ENCODE measurements at places on chromosomes 7 and 10. TPM values are rescaled to one million over a fixed set of nuclear protein-coding genes. Genes with fewer than 3 reads are reported as not detected.
A peak's percentile ranks its signal among the peaks of the same experiment; 100 is the strongest.

The CABCOCO1 gene
- polyA plus RNA-seq = 2.8 TPM

The CRTAC1 gene
- polyA plus RNA-seq = 24.7 TPM

The HEPACAM2 gene
- polyA plus RNA-seq = 5.9 TPM

The OR2A5 gene
- 0.18 TPM for polyA plus RNA-seq

The STEAP2 gene
- polyA plus RNA-seq = 22.7 TPM

The OGDHL gene
- 45.7 TPM for polyA plus RNA-seq

The SYCE1 gene
- polyA plus RNA-seq = 0.42 TPM

The PTN gene
- 176 TPM for polyA plus RNA-seq

The EN2 gene
- polyA plus RNA-seq = 0.03 TPM

The OTUD1 gene
- 23.8 TPM for polyA plus RNA-seq

The KAZALD1 gene
- 8.2 TPM for polyA plus RNA-seq

The CAV2 gene
- polyA plus RNA-seq = 27.0 TPM

The RAMP3 gene
- polyA plus RNA-seq = 8.2 TPM

- DNase-seq = no peak
These were observed 95.9 kb upstream of the MACROH2A2 start for GRCh38 chr10:69956741-69957230.

DNA sequence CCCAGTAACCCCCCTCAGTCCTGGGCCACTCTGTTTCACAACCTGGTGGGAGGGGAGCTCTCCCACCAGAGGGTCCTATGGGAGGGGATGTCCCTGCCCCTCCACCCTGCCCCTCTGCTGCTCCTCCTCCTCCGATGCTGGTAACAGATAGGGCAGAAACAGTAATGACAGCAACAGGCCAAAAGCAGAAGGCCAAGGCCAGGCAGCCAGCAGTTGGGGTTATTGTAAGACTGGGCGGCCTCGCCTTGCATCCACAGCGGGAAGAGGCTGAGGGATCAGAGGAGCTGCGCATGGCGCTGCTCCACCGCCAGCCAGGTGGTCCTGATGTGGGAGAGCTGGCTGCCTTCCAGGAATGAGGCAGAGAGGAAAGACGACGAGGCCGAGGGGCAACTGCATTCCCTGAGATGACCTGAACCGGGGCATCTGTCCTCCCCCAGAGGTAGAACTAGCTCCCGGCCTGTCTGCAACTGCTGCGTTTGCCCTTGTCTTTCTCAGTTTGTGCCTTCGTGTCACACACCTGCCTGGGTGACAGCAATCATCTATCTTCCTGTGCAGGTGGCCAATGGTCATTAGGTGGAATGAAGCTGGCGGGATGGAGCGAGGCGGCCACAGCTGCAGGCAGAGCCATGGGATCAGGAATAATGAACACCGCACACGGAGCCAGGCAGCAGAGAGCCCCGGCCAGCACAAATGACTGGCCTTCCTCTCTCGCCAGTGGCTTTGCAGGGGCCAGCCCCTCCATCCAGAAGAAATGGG lies 54.0 kb upstream of the CACUL1 start:
- DNase-seq = peak; percentile 38

DNA sequence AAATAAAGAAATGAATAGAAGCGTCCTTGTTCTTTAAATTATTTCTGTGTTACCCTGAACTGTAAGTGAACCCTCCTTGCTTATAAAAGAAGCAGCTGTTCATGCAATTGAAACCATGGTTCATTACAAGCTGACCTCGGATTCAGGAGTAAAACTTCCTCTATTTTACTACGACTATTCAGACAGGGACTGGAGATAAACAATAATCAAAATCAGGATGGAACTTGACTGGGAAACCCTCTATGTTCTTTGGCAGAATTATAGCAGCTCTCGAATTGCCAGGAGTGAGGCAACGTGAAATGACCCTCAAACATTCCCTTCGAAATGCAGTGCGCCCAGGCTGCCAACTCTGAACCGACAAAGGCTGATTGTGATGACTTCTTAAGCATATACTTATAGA lies 172.1 kb downstream of the CYP26A1 start:
- DNase-seq = peak; percentile 24

- DNase-seq = no peak
These were observed 389.1 kb downstream of the XPNPEP1 start for GRCh38 chr10:109534193-109534592.

DNA sequence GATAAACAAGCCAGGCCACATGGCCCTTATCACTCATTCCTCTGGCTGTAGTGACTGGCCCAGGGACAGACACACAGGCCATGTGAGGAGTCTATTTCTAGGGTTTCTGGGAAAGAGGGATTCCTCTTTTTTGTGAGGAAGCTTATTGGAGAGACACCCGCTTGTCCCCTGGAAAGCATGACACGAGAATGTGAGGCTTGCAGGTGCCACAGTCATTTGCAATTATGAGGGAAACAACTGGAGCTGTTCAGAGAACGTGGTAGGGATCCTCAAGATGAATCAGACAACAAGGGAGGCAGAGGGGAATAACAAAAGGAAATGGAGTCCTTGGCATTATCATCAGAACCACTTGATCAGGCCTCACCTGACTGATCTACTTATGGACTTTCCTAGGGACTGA lies 64.5 kb downstream of the ADCYAP1R1 start:
- no peak for DNase-seq

- no peak for DNase-seq
These were observed 2.6 kb upstream of the DNTT start for GRCh38 chr10:96301616-96302015.

GRCh38 chr10:103127241-103127640 lies 65.8 kb downstream of the NT5C2 start:
- DNase-seq = no peak

DNA sequence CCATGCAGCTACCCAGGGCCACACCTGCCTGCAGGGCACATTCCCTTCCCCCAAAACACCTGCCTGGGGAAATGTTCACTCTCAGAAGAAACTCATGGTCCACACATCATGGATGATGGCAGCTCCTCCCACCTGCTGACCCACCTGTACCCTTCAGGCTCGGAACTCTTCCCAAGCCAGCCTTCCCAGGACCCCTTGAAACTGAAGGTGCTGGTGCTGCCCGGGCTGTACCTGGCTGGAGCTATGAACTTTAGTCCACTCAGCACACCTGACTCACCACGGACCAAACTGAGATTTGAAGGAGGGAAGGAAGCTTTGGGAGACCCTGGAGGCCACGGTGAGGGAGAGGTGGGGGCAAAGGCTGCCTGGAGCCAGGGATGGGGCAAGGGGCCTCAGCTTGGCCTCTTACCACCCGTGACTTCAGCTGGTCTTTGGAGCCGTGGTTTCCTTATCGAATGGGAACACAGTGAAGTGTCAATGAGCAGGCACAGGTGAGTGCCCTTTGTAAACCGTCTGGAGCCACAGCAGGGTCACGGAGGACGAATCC lies 30.1 kb upstream of the INPP5A start:
- DNase-seq = no peak

DNA sequence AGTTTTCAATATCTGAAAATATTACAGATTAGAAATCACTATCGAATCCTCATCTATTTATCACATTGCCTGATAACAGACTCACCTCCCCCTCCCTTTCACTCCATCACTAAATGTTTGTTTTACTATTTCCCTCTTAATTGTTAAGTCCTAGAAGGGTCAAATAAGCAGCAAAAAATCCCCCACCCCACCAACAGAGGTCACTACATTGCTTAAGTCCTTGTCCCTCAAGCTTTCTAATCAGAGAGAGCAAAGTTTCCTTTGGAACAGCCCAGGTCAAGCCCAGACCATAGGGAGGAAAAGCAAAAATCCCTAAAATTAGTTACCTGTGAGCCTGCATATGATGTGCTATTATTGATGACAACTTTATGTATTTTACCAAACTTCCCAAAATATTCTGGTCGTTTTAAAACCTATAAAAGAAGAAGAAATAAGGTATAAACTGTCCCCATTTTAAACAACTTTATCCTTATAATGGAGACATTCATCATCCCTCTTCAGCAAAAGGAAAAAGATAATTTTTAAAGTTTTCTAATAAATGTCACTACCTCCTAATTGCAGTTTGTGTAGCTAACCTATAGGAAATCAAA lies 95.0 kb downstream of the CNOT4 start:
- peak; percentile 12 for DNase-seq

DNA sequence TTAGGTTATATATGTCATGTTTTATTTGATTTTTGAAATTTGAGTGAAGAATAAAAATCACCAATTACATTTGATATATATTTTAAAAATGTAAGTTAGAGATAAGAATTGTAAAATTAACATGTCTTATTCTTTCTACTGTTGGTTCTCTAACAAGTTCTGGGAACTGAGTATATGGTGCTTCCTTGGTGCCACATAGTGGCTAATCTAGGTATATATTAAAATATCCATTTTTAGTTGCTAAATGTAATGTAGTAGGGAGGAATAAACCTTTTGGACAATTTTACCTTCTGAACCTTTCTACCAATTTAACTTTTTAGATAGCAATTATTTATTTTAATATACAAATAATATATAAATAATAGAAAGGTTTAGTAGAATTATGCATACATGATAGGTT lies 17.5 kb downstream of the CFAP69 start:
- no peak for DNase-seq

DNA sequence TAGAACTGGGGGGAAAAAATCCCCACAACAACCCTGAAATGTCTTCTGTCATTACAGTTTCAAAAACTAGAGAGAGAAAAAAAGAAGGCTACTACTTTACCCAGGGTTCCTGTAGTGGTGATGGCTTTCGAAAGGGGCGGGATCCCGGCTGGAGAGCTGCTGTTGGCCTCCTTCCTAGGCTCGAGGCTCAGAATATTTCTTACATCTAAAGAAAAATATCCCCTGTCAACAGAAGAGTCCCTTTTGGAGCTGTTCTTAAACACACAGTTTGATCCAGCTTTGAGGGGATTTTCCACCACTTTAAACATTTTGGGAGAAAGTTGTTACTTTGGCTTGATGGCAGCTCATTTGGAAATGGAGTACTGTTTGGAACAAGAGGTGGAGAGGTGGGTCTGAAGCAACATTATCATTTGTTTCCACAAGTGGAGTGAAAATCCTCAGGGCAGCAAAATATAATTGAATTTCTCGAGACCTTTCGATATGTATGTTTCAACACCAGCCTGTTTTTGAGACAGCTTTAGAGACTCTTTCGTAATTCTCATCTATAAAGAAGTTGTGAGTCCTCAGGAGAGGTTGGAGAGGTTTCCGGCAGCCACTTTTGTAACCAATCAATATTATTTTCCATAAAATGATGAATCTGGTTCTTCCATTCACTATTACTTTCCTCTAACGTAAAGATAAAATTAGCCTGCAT lies 5.1 kb downstream of the HOXA13 start:
- DNase-seq = peak; percentile 12

DNA sequence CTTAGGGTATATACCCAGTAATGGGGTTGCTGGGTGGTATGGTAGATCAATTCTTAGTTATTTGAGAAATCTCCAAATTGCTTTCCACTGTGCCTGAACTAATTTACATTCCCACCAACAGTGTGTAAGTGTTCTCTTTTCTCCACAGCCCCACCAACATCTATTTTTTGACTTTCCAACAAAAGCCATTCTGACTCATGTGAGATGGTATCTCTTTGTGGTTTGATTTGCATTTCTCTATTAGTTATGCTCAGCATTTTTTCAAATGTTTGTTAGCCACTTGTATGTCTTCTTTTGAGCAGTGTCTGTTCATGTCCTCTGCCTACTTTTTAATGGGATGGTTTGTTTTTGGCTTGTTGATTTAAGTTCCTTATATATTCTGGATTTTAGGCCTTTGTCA lies 66.4 kb downstream of the MGAM2 start:
- no peak for DNase-seq

GRCh38 chr7:92833766-92834506 lies 2.4 kb downstream of the CDK6 start:
- peak; percentile 80 for DNase-seq

GRCh38 chr7:112202816-112203215 lies 3.4 kb downstream of the DOCK4 start:
- DNase-seq = no peak

GRCh38 chr7:25181532-25181931 lies 46.8 kb downstream of the NPVF start:
- no peak for DNase-seq

DNA sequence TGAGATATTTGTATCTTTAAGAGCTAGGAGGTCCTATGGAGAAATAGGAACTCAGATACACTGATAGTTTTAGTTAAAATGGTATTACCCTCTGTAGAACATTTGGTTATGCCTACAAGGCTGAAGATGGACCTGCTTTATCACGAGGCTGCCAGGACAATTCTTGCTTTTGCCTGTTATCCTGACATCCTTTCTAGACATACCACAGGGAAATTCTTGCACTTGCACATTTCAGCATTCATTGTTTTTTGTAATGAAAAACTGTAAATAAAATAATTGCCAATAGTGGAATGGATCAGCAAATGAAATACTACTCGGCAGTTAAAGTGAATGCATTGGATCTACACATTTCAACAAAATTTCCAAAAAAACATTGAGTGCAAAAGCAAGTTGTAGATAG lies 9.7 kb downstream of the COL28A1 start:
- DNase-seq = no peak

- DNase-seq = no peak
These were observed 285.4 kb upstream of the GLI3 start for GRCh38 chr7:42522227-42522991.

GRCh38 chr10:112948196-112948595 lies 1.9 kb upstream of the TCF7L2 start:
- no peak for DNase-seq

- DNase-seq = no peak
These were observed 136.1 kb downstream of the PLXNA4 start for GRCh38 chr7:132440151-132440550.

DNA sequence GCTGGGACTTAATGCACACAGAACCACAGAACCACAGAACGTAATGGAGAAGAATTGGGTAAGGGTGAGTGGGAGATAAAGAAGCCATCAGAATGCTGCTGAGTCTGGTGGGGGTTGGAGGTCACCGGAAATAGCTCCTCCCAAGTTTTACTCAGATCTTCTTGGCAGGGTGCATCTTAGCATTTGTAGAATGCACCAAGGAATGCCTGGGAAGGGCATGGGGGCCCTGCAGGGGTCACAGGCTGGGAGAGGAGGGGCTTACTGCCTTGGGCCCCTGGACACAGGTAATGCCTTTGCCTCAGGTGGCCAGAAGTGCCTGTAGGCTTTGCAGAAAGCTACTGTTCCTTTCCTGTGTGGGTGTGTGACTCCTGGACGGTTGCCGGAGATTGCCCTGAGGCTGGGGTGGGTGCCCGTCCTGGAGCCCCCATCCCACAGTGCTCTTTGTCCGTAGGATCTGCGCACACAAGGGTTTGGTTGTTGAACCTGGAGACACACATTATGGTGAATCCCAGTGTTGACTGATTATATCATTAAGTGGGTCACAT lies 55.1 kb downstream of the MGMT start:
- DNase-seq = no peak

GRCh38 chr7:155371884-155372781 lies 74.5 kb downstream of the INSIG1 start:
- no peak for DNase-seq

GRCh38 chr7:41445946-41446345 lies 256.9 kb downstream of the INHBA start:
- DNase-seq = no peak

DNA sequence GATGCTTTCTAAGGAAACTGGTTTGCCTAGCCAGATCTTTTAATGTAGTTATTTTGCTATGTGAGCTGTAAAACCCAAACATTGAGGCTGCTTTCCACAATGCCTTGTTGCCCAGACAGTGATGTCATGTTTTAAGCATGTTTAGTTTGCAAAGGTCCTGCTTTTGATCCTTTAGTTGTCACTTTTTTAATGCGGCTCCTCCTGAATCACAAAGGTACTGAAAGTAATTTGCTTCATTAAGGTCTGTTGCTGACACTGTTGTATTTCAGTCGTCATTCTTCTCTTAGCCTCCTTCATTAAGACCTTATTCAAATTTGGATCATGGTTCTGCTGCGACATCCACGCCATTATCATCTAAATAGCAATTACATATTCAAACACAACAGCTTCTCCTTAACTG lies 10.6 kb downstream of the RPA3 start:
- no peak for DNase-seq
